ENCODE measurements at places on chromosomes 13 and 19.
A peak's percentile ranks its signal among the peaks of the same experiment; 100 is the strongest.

DNA sequence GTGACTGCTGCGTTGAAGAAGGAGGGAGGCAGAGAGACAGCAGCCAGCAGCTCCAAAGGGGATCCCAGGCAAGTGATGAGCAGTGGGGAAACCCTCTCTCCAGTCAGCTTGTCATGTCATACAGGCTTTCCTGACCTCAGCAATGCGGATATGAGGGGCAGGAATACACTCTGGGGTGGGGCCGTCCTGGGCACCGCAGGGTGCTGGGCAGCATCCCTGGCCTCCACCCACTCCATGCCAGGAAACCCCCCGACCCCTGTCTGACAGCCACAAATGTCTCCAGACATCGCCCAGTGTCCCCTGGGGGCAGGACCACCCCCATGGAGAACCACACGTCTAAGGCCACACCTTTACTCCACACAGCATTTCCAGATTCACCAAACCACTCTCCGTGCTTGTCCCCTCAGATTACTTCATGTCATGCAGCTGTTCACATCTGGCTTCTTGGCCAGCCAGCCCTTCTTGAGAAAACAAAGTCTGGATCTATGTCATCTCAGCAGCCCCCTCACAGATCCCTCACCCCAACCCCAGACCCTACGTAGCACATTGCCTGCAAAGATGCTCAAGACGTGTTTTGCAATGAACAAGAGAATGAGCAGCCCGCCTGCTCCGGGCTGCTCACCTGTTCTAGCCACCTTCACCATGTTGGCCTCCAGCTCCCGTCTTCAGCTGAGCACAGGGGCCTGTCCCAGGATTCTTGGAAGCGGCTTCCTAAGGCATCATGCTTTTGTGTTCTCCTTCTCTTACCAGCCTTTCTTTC, 46.5 kb downstream of the RFX2 start:
- DNase-seq = no peak

DNA sequence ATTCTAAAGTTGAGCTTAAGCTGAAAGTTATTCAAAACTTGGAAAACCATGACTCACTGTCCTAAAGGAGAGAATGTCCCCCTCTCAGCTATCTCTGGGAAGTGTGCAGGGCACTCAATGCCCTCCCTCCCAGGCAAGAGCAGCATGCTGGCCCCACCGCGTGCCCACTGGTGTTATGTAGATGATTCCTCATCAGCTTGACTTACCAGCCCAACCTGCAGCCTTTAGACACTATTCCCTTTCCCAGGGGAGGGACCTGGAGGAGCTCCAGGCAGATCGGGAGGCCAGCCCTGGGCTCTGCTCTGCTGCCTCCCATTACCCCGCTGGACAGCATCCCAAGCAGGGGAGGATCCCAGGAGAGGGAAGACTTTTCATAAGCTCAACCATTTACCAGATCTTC, 124.6 kb downstream of the FGF14 start:
- DNase-seq = no peak

- no peak for DNase-seq
These were observed 735.0 kb downstream of the FGF9 start for GRCh38 chr13:22405891-22406290.

DNA sequence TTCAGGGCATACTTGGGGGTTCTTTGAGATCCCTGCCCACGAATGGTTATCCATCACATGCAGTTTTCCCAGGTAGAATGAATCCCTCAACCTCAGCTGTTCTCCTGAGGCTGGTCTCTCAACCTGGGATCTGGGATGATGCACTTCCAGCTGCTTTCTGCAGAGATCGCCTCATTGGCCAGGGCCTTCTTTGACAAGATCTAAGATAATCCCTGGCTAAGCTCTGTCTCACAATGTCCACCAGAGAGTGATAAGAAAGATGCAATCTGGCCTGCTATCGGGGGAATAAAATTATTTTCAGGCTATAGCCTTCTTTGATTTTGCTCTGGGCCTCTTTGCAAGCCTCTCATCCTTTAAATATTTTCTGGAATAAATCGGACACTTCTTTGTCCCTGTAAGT, 1021.1 kb downstream of the EFNB2 start:
- no peak for DNase-seq

DNA sequence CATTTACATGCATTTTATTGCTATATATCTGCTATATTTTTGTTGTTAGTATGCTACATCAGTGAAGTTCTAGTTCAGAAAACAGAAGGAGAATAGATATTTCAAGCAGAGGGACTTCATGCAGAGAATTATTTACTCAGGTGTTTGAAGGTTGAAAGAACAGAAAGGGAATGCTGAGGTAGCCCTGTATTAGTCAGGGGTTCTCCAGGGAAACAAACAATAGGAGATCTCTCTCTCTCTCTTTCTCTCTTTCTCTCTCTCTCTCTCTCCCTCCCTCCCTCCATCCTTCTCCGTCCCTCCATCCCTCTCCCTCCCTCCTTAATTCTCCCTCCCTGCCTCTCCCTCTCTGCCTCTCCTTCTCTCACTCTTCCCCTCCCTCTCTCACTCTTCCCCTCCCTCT, 114.3 kb upstream of the TDRD3 start:
- no peak for DNase-seq

GRCh38 chr13:52348071-52348470, 57.9 kb downstream of the THSD1 start:
- no peak for DNase-seq

DNA sequence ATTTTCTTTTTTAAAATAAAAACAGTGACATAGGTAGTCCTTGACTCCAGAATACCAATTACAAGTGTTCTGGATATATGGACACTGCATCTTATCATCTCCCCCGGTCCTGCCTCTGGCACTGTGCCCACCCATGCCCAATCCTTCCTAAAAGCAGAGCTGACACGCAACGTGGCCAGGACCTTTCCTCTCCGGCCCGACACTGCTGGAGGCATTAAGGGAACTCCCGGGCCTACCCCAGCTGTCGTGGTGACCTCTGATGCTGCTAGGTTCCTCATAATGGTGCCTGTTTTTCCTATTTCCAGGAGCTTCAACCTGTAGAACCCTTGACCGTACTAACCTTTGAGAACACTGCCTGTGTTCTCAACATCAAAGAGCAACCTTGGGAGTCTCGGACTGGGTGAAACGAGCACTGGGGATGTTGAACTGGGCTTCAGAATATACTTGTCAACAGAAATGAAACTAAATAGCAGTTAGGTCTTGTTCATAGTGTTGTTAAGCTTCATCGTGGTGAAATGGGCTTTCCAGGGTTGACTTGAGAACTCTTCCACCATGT, 13.9 kb upstream of the RNF113B start:
- no peak for DNase-seq

DNA sequence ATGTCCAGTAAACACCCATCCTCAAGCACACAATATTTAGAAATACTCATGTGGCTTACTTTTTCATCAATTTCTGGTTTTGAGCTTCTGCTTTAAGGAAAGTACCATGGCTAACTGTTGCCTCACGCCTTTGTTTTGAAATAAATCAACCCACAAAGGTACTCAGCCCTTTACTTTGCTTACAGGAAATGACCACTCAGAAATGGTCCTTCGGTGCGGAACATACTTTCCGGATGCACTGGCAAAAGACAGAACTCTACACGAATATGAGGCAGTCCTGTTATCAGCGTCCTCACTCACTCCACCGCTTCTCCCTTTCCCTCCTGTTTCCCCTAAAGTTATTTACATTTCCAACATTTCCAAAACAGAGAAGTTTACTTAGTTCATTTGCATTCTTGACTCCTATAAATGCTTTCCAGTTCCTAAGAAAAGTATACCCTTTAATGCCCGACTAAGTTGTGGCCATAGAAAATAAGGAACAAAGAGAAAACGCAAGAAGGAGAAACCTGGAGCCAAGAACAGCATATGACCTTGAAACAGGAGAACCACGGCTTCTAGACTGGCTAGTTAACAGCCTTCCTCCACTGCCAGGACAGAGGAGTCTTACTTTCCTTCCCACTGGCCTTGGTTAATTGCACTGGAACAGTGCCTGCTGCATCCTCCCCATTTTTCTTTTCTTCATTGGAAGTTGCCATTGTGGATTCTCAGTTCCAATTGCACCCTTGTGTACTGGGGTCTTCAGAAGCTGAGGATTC, 10.6 kb downstream of the FPR2 start:
- no peak for DNase-seq

- DNase-seq = no peak
These were observed 193.5 kb downstream of the TEX29 start for GRCh38 chr13:111513766-111514609.

- no peak for DNase-seq
These were observed 515.0 kb upstream of the KLHL1 start for GRCh38 chr13:70623239-70623638.

DNA sequence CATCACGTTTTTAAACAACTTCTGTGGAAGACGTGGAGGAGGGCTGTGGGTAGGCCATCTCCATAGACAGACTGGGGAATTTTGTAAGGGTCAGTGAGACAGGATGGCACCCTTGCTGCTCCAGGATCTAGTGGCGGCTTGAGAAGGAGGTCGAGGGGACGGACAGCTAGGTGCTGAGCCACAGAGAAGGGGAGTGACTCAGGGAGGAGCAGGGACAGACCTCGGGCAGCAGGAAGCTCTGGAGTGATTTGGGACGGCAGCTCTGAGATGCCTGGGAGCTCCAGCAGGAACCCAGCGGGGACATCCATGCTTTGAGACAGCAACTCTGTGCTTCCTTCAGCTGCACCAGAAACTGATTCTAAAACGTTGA, 169.1 kb upstream of the SOX1 start:
- DNase-seq = no peak

- DNase-seq = no peak
These were observed 500.0 kb downstream of the DIAPH3 start for GRCh38 chr13:59663707-59664106.

GRCh38 chr13:75038393-75039113, 443.4 kb downstream of the TBC1D4 start:
- no peak for DNase-seq

- DNase-seq = no peak
These were observed 52.2 kb downstream of the SPATA13 start for GRCh38 chr13:24212674-24213073.

DNA sequence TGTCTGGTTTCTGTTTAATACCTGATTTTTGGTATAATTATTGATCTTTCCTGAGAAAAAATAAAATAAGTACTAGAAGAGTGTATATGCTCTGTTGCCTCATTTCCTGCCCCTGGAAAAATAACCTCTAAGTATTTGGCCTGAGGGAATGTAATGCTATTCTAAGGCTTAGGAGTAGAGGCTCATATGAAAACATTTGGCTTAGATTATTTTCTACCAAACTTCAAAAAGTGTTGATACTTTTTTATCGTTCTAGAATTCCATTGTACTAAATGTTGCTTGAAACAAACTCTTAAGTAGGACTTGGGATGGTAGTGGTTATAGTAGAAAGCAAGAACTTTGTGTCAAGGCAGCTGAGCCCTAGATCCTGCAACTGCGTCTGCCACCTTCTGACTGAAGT, 57.8 kb downstream of the COG3 start:
- no peak for DNase-seq

GRCh38 chr19:49116544-49116943, 2.4 kb downstream of the LIN7B start:
- DNase-seq = peak; percentile 5

- no peak for DNase-seq
These were observed 248.2 kb downstream of the SHISA2 start for GRCh38 chr13:25803641-25804040.

- no peak for DNase-seq
These were observed 69.8 kb upstream of the SCEL start for GRCh38 chr13:77465603-77466195.

DNA sequence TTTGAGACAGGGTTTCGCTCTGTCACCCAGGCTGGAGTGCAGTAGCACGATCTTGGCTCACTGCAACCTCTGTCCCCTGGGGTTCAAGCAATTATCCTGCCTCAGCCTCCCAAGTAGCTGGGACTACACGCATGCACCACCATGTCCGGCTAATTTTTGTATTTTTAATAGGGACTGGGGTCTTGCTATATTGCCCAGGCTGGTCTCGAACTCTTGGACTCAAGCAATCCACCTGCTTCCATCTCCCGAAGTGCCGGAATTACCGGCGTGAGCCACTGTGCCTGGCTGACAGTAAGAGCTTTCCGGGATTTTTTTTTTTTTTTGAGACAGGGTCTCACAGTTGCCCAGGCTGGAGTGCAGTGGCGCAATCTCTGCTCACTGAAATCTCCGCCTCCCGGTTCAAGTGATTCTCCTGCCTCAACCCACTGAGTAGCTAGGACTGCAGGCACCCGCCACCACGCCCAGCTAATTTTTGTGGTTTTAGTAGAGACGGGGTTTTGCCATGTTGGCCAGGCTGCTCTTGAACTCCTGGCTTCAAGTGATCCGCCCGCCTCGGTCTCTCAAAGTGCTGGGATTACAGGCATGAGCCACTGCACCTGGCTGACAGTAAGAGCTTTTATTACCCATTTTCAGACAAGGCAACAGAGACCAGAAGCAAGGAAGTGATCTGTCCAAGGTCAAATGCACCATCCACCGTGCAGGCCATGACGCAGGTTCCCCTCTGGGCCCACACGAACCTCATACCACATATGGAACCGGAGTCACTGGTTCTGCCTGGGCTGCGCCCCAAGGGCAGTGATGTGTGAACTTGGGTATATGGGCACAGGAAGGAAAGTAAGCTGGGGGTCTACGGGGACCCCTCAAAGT, 21.0 kb downstream of the RFX1 start:
- DNase-seq = no peak

GRCh38 chr13:99892196-99892613, 79.4 kb downstream of the ZIC5 start:
- DNase-seq = no peak

GRCh38 chr13:90055121-90055520, 1292.4 kb upstream of the MIR17HG start:
- DNase-seq = no peak

- DNase-seq = no peak
These were observed 320.6 kb downstream of the FOXO1 start for GRCh38 chr13:40345654-40346372.

DNA sequence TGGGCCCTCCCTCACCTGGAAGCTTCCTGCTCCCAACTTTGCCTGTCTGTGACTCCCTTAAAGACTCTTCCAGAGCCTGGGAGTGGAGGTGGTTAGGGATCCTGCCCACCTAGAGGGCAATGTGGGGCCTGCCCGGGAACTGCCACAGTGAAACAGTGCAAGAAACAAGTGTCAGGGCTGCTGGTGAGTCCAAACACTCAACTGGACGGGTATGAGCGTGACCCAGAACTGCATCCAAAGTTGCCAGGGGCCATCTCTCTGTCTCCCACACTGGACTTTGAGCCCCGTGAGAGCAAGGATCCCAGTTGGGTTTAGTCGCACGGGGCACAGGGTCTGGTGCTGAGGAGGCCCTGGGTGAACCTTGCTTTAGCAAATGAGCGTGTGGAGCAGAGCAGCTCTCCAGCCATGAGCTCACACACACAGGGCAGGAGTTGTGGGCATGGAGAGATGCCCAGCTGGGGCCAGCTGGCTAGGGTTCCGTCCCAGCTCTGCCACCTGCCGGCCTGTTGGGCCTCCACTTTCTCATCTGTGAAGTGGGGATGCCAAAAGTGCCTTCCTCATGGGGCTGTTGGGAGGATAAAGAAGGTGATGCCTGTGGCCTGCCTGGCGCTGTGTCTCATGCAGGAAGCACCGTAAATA, 2.8 kb upstream of the NUMBL start:
- no peak for DNase-seq

All from KG1 (cell line).